ENCODE measurements at places on chromosomes 6 and 20.

DNA sequence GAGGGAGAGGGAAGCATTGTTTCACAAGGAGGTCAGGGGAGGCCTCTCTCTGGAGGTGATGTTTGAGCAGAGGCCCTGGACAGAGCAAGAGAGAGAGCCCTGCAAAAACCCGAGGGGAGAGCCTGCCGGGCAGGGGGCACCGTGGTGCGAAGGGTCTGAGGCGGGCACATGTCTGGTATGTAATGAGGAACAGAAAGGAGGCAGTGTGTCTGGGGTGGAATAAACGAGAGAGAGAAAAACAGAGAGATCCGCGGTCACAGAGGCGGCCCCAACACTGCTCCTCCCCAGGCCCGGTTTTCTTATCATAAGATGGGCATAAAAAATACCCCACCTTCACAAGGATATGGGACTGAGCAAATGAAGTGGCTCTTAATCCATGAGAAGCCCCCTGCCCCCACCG lies 119.2 kb downstream of the PREX1 start:
- DNase-seq, result no peak

DNA sequence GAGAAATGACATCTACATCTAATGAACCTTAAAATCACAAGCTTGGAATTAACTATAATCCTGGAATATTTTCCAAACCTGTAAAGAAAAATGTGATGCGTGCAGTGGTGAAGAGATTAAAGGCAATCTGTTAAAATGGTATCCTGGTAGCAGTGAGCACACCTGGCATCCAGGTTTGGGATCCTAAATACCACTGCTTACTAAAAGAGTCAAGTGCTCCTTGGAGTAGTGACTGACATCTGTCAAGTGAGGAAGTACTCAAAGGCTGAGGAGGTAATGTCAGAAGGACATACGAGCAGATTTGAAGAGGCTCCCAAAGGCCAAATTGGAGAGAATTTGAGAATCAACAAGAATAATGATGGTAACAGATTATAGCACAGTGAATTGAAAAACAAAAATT lies 32.8 kb downstream of the PCMT1 start:
- no peak for DNase-seq

DNA sequence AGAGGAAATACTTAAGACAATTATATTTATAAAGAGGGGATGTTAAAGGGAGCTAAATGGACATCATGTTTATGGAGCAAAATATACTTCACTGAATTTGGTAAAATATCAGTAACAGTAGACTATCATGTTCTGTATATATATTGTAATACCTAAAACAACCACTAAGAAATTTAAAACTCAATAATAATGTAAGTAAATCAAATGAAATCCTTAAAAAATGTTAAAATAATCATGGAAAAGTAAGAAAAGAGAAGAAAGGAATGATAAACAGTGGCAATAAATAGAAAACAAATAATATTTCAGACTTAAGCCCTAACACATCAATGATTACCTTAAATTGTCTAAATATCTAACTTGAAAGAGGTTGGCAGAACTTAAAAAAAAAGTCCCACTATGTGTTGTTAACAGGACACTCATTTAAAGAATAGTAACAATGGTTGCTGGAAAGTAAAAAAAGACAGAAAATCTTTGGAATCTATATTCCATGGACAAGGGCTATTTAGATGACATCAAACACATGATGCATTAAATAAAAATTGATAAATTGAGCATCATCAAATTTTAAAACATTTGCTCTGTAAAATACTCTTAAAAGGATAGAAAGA lies 842.2 kb upstream of the MAP3K7 start:
- no peak for DNase-seq

DNA sequence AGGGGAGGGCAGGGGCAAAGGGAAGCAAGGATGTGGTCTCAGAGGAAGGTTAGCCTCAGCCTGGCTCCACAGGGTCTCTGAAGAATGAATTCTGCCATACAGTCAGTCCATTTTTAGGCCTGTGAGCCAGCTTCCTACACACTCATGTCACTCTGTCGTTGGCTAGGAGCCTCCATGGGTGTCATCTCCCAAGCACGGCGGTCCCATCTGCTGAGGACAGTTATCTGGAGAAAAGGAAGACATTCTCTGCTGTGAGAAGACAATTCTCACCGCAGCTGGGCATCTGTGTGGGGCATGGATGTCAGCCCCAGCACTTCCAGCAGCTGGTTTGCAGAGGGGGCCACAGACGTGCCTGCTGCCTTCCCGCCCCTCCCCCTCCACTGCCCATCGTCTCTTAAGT lies 167.6 kb downstream of the LINC00237 start:
- DNase-seq, result no peak

DNA sequence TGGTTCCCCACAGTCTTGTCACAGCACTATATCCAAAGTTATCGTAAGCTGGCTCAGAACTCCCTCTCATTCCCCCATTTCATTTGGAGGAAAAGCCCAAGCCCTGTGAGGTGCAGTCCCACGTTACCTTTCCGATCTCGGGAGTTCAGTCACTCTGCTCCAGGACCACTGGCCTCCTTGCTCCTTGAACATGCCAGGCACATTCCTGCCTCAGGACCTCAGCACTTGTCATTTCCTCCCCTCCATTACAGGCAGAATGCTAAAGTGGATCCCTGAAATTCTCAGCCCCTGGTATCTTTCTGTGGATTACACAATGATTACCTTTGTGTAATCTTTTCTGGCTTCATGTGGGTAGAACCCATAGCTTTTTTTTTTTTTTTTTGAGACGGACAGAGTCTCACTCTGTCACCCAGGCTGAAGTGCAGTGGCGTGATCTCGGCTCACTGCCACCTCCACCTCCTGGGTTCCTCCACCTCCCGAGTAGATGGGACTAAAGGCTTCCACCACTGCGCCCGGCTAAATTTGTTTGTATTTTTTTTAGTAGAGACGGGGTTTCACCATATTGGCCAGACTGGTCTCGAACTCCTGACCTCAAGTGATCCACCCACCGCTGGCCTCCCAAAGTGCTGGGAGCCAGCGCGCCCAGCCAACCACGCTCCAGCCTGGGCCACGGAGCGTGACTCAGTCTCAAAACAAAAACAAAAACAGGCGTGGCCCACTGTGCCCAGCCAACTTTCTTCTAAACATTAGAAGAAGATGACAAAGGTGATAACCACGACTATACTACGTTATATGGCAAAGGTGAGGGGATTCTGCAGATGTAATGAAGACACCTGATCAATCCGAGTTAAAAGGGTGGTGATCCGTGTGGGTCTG lies 4.0 kb upstream of the OXT start:
- no peak for DNase-seq

DNA sequence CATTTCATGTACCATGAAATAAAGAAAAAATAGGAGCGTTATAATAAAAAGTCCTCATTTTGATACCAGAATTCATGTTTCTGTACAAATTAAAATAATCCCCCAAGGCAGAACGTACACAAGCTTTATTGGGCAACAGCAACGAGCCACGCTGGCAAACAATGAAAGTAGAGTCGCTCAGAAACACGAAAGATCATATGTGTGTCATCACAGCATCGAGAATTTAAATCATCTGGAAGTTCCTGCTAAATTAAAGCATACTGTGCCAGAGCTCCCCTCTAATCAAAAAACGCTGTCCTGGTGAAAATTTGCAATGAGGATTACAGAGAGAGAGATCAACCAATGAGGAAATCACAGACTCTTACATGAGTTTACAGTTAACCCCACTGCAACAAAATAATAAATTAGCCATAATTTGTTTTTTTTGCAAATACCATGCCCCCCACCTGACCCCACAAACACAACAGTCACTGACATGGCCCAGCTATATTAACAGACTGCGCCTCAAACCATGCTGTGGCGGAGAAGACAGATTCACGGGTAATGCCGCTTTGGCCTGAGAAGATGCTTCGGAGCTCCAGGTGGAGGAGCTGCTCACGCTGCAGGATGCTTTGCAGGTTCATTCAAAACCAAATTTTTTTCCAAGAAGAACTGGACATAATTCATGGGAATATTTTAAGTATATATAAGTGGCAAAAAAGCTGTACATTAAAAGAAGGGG lies 54.3 kb upstream of the NFATC2 start:
- DNase-seq, result no peak

GRCh38 chr20:50314678-50315335 lies 124.2 kb downstream of the CEBPB start:
- no peak for DNase-seq

DNA sequence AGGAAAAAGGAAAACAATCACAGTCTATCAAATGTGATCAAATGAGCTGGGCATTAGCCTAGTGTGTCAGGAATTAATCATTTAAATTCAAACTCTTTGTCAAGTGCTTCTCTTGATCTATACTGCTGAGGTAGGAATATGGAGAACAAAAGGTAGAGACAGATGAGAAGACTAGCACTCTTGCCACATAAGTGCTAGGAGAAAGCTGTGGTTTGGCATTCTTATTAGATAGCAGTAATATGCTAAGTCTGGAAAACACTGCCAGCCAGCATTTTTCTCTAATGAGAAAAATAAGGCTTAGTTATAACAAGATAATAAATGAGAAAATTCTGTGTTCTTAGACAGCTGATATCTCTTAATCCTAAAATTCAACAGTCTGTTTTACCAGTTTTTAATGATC lies 38.9 kb downstream of the ORC3 start:
- no peak for DNase-seq

- no peak for DNase-seq
Measured at GRCh38 chr6:67889682-67889995, 745.4 kb upstream of the ADGRB3 start.

- DNase-seq, result no peak
Measured at GRCh38 chr6:88455317-88455716, 289.2 kb upstream of the CNR1 start.

DNA sequence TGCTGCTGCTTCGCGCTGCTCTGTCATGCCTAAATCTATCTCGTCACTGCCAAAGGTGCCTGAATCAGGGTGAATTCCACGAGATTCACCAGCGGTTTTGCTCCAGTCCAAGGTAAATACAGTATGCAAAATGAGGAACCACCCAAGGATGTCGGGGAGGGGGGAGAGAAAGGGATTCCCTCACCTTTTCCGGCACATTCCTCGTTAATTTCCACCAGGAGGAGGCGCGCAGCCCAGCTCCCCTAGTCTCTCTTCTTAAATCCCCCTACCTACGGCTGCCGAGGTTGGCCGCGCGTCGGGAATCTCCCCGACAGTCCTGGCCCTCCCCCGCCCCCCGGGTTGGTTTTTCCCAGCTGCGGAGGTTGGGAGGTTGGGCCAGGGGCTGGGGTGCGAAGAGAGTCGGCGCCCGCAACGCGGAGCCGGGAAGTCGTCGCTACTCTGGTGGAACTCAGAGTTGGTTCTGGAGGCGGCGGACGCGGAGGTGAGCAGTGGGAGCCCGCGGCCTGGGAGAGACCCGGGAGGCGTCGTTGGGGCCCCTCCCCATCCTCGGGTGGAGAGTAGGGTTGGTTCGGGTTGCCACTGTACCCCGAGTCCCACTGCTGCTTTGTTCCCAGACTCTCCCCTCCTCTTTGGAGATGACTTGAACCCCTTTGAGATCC lies at the start of gene TPBG:
Gene TPBG, plus strand, starts transcription at position 390 of the 659 bp plus-strand sequence. CDS start 1,145 bp downstream, outside the sequence.
- no peak for DNase-seq

DNA sequence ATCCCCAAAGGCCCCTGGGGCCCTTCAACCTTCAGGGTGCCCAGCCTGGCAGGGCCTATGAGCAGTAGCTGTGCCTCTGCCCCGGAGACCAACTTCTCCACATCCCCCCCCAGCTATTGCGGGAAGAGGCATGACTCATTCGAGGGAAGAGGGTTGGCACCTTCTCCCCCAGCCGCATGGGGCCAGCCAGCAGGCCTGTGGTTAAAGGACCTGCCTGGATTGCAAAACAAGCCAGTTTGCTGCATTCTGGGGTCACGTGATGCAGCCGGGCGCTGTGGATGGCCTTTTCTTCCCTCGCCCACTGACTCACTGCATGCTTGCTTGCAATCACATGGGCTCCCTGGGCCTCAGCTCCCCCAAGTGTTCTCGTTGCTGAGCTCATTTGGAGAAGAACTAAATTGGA lies 182.5 kb downstream of the MAFB start:
- DNase-seq, result peak; percentile 100

DNA sequence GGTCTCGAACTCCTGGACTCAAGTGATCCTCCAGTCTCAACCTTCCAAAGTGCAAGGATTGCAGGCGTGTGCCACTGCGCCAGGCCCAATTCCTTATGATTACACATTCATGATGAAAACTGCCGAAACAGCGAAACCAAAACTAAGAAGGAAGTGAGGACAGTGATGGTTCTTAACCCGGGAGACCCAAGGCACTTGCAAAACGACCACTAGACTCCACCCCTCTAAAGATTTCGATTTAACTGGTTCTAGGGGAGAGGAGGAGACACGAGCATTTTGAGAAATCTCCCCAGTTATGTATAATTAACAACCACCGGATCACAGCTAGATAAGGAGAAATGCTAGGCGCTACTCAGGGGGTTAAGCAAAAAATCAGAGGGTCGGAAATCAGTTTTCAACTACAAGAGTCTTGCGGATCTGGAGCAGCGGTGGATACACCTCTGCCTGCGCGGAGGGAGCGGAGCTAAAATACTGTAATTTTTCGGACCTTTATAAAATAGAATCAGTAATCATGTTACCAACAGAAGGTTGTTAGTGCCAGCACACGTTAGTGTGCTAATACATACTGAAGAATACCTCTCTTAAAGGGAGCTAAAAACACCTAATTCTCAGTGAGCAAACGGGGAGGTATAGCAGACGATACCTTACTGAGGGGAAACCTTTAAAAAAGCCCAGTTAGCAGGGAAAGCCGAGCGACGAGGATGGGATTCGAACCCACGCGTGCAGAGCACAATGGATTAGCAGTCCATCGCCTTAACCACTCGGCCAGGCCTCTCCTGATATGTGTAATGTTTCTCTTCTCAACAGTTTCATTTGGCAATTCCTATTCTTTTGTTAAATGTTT lies 60.0 kb upstream of the BTN3A2 start:
- peak; percentile 92 for DNase-seq

- DNase-seq, result no peak
Measured at GRCh38 chr20:56733967-56734366, 104.9 kb downstream of the TFAP2C start.

GRCh38 chr20:7722564-7722963 lies 217.7 kb downstream of the HAO1 start:
- DNase-seq, result no peak

- DNase-seq, result no peak
Measured at GRCh38 chr20:54573838-54574237, 98.4 kb downstream of the DOK5 start.

Measured in inflammatory macrophage treated with lipopolysaccharide for 1 hour (primary cell).